ENCODE measurements at places on chromosomes 2 and 18.

DNA sequence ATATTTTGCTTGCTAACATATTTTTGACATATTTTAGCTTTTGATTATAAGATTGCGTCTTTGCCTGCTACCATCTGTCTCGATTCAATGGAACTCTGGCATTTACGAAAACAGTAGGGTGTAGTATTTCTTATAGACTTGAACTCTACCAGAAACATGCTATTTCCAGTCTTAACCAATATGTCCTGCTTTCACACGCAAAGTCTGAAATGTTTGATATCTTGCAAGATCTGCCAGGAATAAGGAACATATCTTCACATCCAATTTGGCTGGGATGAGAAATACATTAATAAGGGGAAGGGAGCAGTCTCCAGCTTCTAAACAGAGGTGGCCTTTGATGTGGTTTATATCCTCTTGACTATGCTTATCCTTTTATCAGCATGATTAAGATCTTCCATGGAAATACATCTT is 299.4 kb downstream of the ZNF521 start:
- DNase-seq, result no peak

GRCh38 chr18:34514238-34514637 is 195.9 kb upstream of the DTNA start:
- DNase-seq, result no peak

DNA sequence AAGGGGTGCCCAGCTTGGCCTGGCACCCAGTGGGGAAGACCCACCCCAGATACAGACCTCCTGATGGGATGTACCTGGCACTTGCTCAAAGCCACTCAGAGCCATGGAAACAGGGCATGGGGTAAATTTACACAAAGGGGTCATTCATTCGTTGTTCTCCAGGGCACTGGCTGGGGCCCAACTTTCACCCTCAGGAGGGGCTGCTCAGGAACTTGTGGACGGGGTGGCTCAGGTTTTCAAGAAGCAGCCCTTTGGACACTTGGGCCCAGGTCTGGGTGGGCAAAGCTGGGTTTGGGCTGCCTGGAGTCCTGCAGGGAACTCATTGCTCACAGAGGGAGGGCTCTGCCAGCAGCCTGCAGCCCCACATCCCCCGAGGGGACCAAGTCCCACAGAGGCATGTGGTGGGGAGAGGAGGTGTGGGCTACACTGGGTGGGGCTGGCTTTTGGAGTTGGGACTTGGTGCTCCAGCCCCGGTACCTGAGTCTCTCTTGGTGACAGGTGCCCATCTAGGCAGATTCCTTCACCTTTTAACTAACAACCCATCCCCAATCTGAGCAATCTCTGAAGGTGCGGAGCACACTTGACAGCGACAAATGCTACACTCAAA is 172.3 kb downstream of the CELF4 start:
- no peak for DNase-seq

- no peak for DNase-seq
Observed at GRCh38 chr18:10936176-10937053, 213.0 kb downstream of the PIEZO2 start.

- DNase-seq, result no peak
Observed at GRCh38 chr2:74740395-74740740, 86.3 kb downstream of the SEMA4F start.

- no peak for DNase-seq
Observed at GRCh38 chr2:56292951-56293350, 109.2 kb downstream of the CCDC85A start.

DNA sequence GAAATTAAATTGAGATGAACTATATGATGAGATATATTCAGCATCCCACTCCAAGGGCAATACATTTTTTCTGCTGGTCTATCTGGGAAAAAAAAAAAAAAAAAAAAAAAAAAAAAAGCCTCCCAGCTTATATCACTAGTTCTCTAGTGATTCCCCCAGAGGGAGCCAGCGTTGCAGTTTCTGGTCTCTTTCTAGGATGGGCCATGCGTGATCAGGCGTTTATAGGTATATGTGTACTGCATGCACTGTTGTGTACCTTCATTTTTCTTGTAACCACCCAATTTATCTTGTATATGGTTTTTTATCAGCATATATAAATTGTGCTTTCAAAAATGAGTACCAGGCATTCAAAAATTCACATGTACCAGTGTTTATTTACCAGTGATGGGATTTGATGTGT is 35.1 kb downstream of the DCDC2C start:
- no peak for DNase-seq

GRCh38 chr18:74132201-74132600 is 15.4 kb downstream of the FBXO15 start:
- DNase-seq, result no peak

- DNase-seq, result no peak
Observed at GRCh38 chr18:62711781-62712180, 3.6 kb upstream of the PHLPP1 start.

GRCh38 chr2:143474586-143474985 is 345.4 kb downstream of the ARHGAP15 start:
- DNase-seq, result no peak

- DNase-seq, result no peak
Observed at GRCh38 chr2:72603481-72603880, 222.4 kb downstream of the EXOC6B start.

DNA sequence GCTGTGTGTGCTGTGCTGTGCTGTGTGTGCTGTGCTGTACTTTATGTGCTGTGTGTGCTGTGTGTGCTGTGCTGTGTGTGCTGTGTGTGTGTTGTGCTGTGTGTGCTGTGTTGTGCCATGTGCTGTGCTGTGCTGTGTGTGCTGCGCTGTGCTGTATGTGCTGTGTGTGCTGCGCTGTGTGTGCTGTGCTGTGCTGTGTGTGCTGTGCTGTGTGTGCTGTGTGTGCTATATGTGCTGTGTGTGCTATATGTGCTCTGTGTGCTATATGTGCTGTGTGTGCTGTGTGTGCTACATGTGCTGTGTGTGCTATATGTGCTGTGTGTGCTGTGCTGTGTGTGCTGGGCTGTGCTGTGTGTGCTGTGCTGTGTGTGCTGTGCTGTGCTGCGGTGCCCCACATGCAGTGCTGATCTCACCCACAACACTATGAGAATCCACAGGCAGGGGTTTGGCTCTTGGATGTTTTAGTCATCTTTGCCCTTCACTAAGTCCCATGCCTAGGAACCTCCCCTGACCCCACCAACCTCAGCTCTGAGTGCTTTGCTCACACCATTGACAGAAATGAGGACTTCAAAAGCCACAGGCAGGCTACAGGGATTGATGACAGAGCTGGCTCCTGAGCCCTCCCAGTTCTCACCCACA is 30.5 kb upstream of the MAL start:
- DNase-seq, result no peak

DNA sequence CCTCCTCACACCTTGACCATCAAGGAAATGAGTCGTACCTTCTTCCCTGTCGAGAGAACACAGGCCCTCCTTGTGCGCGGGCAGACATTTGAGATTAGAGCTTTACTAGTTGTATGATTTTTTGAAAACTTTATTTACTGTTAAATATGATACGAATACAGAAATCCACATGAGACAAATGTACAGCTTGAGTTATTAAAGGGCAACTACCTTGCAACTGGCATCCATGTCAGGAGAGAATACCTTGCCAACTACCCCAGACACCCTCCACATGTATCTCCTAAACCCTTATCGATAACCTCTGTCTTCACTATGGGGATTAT is 28.3 kb downstream of the KLHL23 start:
- DNase-seq, result no peak

Measured in NCI-H1436 treated with DMSO at 0.1 percent for 48 hours (cell line).